ENCODE measurements at places on chromosomes 7 and 10. TPM values are rescaled to one million over a fixed set of nuclear protein-coding genes. Genes with fewer than 3 reads are reported as not detected.

GPR15LG gene
- not detected for total RNA-seq

- DNase-seq = no peak
These were observed 25.9 kb downstream of the GPRIN2 start for GRCh38 chr10:46530249-46531186.

DNA sequence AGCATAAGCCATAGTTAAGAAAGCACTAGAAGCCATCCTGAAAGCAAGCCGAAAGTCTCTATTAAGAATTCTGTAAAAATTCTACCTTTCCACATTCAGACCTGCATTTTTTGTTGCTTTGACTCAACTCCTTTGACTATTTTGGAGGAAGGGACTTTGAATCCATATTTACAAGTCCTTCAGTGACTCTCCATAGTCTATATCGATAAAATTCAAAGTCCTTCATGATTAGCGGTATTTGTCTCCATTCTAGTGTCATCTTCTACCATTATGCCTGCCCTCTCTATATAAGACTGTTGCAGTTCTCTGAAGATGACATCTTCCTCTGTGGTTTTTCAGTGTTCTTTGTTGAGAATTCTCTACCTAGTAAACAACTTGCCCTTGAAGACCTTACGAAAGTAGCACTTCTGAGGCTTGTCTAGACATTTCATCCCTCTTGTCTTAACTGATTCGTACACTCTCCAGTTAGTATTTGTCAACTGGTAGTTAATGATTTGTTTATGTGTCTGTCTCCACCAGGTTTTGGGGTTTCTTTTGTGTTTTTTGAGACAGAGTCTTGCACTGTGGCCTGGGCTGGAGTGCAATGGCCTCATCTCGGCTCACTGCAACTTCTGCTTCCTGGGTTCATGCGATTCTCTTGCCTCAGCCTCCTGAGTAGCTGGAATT lies 1.7 kb downstream of the CCSER2 start:
- DNase-seq = peak; percentile 34

- DNase-seq = no peak
These were observed 5.1 kb upstream of the SMC3 start for GRCh38 chr10:110562348-110562747.

GRCh38 chr10:7969623-7970022 lies 84.9 kb upstream of the GATA3 start:
- no peak for DNase-seq

DNA sequence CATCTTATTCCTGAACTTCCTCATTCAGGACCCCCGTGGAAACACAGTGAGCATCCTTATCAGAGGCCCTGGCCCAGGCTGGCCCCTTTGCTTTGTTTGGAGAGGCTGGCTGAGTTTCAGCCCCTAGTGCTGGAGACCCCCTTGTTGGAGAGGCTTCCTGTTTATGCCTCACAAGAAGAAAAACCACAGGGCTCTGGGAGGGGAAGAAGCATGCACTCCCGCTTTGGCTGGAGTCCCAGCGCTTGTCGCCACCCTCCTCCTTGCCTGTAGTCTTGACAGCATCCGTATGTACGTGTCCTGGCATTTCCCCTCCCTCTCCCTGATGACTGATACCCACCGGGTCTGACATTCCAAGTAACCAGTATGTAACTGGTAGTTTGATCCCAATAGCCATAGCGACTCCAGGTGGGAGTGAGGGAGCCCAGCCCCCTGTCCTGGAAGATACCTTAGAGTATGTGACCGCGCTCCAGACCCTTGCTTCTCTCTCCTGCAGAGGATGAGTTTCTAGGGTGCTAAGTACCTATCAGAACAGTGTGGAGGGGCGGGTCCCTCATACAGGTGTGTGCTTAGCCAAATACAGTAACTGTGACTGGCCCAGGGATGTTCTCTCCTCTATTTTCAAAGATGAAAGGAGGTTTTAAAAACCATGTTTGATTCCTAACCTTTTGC lies 6.9 kb upstream of the ATP6V0E2 start:
- no peak for DNase-seq
